Activated CD4-positive, alpha-beta T cell treated with anti-CD3 and anti-CD28 coated beads for 36 hours (primary cell): ENCODE measurements at places on chromosomes 4 and X. TPM values are rescaled to one million over a fixed set of nuclear protein-coding genes. Genes with fewer than 3 reads are reported as not detected.

TSPAN7 gene
- 0.85 TPM for total RNA-seq

GRIA2 gene
- not detected for total RNA-seq

IL21 gene
- total RNA-seq = 65.1 TPM

DNA sequence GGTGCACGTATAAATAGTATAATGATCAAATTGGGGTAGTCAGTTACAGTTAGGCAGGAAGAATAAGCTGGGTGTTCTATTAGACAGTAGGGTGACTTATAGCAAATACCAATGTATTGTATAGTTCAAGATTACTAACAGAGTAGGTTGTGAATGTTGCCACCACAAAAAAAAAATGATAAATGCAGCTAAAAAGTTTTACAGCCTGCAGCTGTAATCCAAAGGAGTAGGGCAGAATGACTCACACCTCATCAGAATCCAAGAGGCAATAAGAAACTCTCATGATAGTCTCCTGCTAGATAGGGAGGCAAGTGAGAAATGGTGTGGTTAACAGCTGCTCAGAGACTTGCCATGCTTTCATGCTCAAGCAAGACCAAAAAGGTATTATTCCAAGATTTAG lies 19.6 kb upstream of the TCEAL4 start:
- no peak for DNase-seq

GRCh38 chr4:138242076-138242833 lies at the start of gene SLC7A11:
Gene SLC7A11 (minus strand): TSS chr4:138242349. CDS start chr4:138242069, 280 bp downstream.
- DNase-seq = peak; percentile 75

DNA sequence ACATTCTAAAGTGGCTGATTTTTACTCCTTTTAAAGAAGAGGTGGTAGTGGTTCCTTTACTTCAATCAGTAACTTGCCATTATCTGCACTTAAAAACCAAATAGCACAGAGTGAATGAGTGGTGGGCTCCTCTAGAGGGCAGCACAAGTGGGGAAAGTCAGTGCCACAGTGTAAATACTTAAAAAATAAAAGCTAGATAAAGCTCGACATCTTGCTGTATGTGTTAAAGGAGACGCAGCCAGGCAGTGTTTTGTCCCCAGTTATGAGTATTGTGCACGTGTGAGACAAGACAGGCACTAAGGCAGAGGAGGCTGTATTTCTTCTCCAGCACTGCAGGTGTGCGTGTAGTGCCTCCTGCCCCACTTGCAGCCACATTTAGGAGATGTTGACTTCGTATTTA lies 24.6 kb downstream of the NAP1L5 start:
- DNase-seq = peak; percentile 51

- no peak for DNase-seq
Measured at GRCh38 chr4:87567191-87567590, 38.0 kb upstream of the SPARCL1 start.

DNA sequence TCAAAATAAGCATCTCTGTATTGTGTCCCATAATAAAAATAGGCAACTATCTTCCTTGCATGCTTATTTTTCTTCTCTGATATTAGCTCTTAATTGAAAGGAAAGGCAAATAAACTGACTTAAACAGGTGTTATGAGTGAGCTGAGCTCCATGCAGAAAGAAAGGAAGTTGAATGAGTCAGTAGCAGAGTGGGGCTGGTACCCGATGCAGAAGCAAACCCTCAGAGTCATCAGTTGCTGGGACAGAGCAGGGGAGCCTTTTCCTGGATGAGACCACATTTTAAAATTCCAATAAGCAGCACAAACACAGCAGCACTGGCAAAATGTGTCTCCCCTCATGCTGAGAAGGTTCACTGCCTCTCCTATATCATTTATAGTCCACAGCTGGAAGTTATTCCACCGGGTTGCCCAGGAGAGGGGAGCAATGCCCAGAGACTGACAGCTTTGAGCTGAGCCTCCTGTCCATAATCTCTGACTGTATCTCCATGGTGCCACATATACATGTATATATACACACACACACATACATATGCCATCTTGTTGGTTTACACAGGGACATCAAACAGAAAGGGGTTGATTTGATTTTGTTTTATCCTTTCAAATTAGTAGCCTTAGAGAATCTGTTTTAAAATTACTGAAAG lies 274.3 kb upstream of the PPARGC1A start:
- DNase-seq = no peak

GRCh38 chr4:5292101-5292500 lies 240.8 kb downstream of the STK32B start:
- DNase-seq = no peak

DNA sequence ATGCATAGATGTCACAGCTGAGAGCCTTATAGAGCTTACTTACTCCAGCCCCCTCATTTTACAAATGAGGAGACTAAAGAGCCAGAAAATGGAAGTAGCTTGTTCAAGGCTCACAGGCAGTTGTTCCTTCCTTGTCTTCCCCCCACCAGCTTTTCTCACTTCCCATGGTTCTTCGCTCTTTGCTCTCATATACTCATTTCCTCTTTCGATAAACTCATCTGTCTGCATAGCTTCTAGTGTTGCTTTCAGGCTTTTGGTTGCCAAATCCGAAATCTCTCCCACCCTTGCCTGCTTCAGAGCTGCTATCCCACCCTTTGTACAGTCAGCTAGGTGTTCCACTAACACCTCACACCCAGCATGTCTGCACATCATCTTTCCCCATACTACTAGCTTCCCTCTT lies 25.0 kb upstream of the GJB1 start:
- DNase-seq = no peak

DNA sequence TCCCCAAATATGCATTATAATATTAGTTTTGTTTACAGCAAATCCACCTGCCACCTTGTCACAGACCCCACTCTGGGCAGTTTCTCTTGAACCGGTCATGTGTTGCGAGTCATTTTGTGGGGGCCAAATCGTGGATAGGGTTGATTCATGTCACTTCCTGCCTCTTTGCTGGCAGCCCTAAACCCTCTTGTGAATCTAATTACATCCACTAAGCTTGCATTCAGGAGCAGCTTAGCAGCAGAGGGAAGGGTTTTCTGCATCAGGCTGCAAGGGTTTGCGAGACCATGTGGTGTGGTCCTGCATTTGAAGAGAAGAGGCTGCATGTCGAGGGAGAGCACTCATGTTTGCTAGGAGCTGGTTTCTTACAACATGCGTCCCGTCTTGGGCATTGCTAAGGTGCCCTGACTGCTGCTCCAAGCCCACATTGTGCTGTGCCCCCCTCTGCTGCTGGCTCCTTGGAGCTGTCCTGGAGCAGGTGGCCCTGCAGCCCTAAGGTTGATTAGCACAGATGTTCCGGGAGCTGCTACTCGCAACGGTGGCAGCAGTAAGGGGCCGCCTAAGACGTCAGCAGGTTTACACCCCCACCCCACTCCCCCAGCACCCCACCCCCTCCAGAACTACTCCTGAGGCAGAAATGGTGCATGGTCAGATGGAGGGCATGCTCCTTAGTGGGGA lies 88.9 kb upstream of the CLDN34 start:
- no peak for DNase-seq

DNA sequence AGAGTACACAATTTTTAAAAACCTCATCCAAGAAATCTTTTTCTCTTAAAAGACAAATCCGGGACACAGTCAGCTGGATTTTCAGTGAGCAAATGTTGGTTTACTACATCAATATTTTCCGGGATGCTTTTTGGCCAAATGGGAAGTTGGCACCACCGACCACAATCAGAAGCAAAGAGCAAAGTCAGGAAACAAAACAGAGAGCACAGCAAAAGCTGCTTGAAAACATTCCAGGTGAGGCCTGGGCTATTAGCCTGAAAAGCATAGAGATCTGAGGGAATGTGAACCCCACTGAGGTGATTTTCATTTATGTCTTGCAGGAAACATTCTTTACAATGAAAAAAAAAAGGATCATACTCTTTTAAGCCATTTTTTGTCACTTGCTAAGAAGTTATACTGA lies 33.9 kb downstream of the LRP2BP start:
- no peak for DNase-seq
